ENCODE measurements at places on chromosomes 6 and 20. TPM values are rescaled to one million over a fixed set of nuclear protein-coding genes. Genes with fewer than 3 reads are reported as not detected.

GRCh38 chr20:1185790-1186334 lies 1.1 kb upstream of the TMEM74B start:
- peaks cover 10% of the 10 kb centered on the region for H3K4me1 ChIP-seq
- peaks cover 47% of the 10 kb centered on the region for H3K27me3 ChIP-seq
- peak; percentile 57 for DNase-seq
- H3K4me3 ChIP-seq, result peak overlapping the region; percentile 56
- H3K27ac ChIP-seq, result no peak overlapping the region

GRCh38 chr6:34143884-34144580 lies 1.9 kb downstream of the GRM4 start:
- H3K4me3 ChIP-seq, result no peak overlapping the region
- peaks cover 70% of the 10 kb centered on the region for H3K27me3 ChIP-seq
- H3K36me3 ChIP-seq, result no peaks in the 10 kb centered on the region
- no peak overlapping the region for H3K27ac ChIP-seq
- H3K4me1 ChIP-seq, result peaks cover 12% of the 10 kb centered on the region

GRCh38 chr6:87225511-87225910 lies 70.1 kb downstream of the ZNF292 start:
- no peak for DNase-seq
- H3K27ac ChIP-seq, result no peak overlapping the region
- H3K27me3 ChIP-seq, result no peaks in the 10 kb centered on the region

- H3K4me1 ChIP-seq, result no peaks in the 10 kb centered on the region
- H3K36me3 ChIP-seq, result no peaks in the 10 kb centered on the region
- H3K27me3 ChIP-seq, result no peaks in the 10 kb centered on the region
- H3K4me3 ChIP-seq, result no peak overlapping the region
These were observed 42.0 kb downstream of the RNF217 start for GRCh38 chr6:125004198-125004597.

The CUTA gene
- 243 TPM for total RNA-seq

- no peak overlapping the region for H3K27ac ChIP-seq
- no peaks in the 10 kb centered on the region for H3K27me3 ChIP-seq
- H3K36me3 ChIP-seq, result no peaks in the 10 kb centered on the region
These were observed 74.7 kb downstream of the PTCHD4 start for GRCh38 chr6:48036316-48036715.

- DNase-seq, result no peak
- no peak overlapping the region for H3K27ac ChIP-seq
- H3K36me3 ChIP-seq, result no peaks in the 10 kb centered on the region
- no peaks in the 10 kb centered on the region for H3K4me1 ChIP-seq
These were observed 628.2 kb downstream of the CDH26 start for GRCh38 chr20:60586269-60587050.

- peak overlapping the region; percentile 97 for H3K4me3 ChIP-seq
- peaks cover 45% of the 10 kb centered on the region for H3K36me3 ChIP-seq
- H3K4me1 ChIP-seq, result peaks cover 52% of the 10 kb centered on the region
- no peak for DNase-seq
- peak overlapping the region; percentile 86 for H3K27ac ChIP-seq
These were observed 664 bp downstream of the BTN3A3 start for GRCh38 chr6:26440977-26441358.

GRCh38 chr6:148776321-148777308 lies 29.8 kb downstream of the UST start:
- no peak overlapping the region for H3K4me3 ChIP-seq
- peaks cover 5% of the 10 kb centered on the region for H3K27me3 ChIP-seq
- peaks cover 12% of the 10 kb centered on the region for H3K4me1 ChIP-seq
- DNase-seq, result no peak
- H3K36me3 ChIP-seq, result no peaks in the 10 kb centered on the region
- no peak overlapping the region for H3K27ac ChIP-seq

DNA sequence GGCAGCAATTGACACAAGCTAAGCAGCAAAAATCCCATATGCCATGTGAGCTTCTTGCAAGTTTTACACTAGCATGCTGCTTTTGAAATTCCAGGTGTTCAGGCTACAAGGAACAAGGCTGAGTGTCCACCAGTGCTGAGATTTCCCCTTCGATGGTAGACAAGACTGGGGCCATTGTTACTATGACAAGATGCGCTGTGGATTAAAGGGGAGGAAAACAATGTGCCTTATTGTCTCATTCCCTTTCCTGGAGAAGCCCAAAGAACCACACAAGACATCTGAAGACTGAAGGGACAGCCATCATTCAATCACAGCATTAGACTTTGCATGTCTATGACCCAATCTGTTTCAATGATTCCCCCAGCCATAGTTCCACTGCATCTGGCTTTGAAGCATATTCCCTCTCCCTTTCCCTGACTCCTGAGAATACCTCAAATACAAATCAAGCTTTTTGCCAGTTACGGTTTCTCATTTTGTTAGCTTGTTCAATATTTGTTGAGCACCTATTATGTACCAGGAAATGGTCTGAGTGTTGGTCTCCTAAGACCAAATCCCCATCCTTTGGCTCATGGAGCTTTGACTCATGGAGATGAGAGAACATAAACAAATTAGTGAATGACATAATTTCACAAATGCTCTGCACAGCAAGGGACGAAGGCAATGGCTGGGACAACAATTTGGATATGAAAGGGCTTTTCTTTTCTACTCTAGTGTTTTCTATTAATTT lies 23.4 kb upstream of the SCGN start:
- H3K27me3 ChIP-seq, result peaks cover 7% of the 10 kb centered on the region
- H3K36me3 ChIP-seq, result no peaks in the 10 kb centered on the region
- no peak overlapping the region for H3K4me3 ChIP-seq
- no peak overlapping the region for H3K27ac ChIP-seq
- no peaks in the 10 kb centered on the region for H3K4me1 ChIP-seq

The TREML2 gene
- total RNA-seq, result 21.5 TPM

DNA sequence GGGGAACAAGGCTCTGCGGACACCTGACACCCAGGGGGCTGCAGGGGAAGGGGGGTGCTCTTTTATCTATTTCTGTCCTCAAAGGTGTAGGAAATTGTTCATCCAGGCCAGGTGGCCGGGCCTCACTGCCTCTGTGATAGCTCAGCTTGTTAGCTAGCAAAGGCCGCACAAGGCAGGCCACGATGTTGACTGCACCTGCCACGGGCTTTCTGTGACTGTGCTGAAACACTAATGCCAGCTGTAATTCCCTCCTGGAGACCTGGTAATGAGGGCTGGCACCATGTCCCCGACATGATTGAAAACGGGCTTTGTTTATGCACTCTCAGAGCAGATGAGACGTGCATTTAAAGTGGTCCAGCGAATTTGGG lies 61.4 kb upstream of the APCDD1L start:
- H3K4me1 ChIP-seq, result no peaks in the 10 kb centered on the region
- no peak overlapping the region for H3K27ac ChIP-seq
- H3K27me3 ChIP-seq, result peaks cover 2% of the 10 kb centered on the region
- H3K36me3 ChIP-seq, result no peaks in the 10 kb centered on the region

DNA sequence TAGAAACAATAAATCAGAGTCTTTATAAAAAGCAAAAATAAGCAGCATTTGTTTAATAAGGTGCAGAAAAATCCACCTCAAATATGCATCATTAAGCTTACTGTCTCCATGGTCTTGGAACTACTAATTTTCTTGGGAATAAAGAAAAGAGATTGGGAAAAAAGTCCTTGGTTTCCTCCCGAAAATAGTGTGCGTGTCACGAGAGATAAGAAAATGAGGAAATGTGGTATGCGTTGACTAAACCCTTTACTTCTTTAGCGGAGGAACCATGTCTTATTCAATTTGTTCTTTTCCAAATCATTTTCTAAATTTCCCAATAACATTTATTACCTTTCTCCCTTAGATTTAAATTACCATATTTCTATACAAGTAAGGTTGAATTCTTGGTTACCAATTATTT lies 54.1 kb upstream of the HBS1L start:
- H3K4me3 ChIP-seq, result no peak overlapping the region
- no peak for DNase-seq
- no peaks in the 10 kb centered on the region for H3K27me3 ChIP-seq

DNA sequence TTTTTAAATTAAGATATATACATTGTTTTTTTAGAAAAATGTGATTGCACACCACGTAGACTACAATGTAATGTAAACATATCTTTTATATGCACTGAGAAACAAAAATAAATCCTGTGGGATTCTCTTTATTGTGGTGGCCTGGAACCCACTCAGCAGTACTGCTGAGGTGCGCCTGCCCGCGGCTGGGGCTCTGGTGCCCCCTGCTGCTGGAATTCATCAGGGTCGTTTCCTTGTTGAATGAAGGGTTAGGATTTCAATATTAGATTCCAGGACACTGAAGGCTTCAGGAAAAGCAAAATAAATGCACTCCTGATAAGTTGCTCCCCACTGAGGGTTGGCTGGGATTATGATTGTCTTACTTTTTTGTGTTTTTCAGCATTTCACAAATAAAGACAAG lies 175.8 kb upstream of the GGTLC1 start:
- peak; percentile 41 for DNase-seq
- H3K4me1 ChIP-seq, result no peaks in the 10 kb centered on the region
- H3K36me3 ChIP-seq, result no peaks in the 10 kb centered on the region
- no peak overlapping the region for H3K27ac ChIP-seq

DNA sequence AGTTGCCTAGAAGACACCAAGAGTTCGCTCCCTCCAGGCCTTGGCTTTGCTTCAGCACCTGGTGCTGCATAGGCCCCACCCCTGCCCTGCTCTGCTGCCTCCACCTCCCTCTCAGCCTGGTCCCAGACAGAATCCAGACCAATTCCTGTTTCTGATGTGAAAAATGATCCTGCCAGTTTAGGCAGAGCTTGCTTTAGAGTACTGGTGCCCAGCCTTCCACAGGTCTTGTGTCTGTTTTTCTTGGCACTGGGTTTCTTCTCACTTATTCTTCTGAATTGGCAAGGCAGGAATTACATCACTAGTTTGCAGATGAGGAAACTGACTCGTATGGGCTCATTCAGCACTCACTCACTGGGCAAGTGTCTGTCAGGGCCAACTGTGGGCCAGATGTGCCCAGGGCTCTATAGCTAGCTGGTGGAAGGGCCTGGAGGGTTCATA lies 53.0 kb downstream of the HLA-A start:
- H3K27ac ChIP-seq, result no peak overlapping the region
- H3K4me1 ChIP-seq, result no peaks in the 10 kb centered on the region
- H3K27me3 ChIP-seq, result peaks cover 27% of the 10 kb centered on the region
- no peak overlapping the region for H3K4me3 ChIP-seq
- no peak for DNase-seq

DNA sequence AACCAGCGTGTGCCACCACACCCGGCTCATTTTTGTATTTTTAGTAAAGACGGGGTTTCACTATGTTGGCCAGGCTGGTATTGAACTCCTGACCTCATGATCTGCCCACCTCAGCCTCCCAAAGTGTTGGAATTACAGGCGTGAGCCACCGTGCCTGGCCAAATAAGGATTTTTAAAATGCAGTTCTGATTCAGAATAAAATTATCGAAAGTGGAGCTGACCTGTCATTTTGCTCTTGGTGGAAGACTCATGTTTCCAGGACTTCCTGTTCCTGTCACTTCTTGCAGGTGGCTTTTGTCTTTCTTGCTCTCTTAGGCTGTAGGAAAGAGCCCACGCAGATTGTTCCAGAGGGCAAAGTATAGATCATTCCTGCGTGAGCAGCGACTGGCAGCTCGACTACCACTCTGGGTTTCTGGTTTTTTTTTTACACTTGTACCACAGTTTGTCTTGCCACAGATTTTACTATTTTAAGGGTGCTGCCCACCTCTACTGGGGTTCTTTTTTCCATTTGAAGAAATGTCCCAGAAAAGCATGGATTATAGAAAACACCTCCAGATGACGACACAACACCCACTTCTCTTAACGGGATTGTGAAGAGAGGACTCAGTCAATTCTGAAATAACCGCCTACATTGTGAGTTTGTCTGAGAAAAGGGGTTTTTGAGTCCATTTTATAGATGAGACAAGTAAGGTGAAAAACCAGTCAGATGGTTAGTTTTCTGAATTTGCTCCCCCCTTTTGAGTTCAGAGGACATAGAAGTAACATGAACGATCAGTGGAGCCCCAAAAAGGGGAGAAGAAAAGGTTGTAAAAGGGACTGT lies 7.5 kb downstream of the JARID2 start:
- H3K4me3 ChIP-seq, result peak overlapping the region; percentile 99
- H3K27ac ChIP-seq, result peak overlapping the region; percentile 100
- no peaks in the 10 kb centered on the region for H3K27me3 ChIP-seq
- no peak for DNase-seq

DNA sequence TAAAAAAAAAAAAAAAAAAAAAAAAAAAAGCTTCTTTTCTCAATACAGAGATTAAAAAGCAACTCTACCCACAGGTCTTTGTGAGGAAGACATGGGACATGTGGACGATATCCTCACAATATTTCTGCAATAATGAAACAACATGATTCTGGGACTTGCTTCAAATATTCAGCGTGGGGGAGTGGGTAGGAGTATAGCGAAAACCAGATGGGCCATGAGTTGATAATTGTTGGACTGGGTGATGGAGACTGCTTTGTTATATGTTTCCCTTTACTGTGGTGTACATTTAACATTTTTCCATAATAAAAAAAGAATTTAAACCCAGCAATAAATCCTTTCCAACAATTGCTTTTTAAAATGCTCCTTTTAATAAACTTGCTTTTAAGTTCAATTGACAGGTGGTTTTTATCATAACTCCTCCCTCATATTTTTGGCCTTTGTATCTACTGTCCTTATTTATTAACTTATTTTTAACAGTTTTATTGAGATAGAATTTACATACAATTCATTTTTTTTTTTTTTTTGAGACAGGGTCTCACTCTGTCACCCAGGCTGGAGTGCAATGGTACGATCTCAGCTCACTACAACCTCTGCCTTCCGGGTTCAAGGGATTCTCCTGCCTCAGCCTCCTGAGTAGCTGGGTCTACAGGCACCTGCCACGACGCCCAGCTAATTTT lies 40.4 kb upstream of the ARFGEF2 start:
- H3K36me3 ChIP-seq, result no peaks in the 10 kb centered on the region
- H3K4me3 ChIP-seq, result no peak overlapping the region
- no peak for DNase-seq
- no peaks in the 10 kb centered on the region for H3K4me1 ChIP-seq
- no peak overlapping the region for H3K27ac ChIP-seq
- no peaks in the 10 kb centered on the region for H3K27me3 ChIP-seq

- peaks cover under 1% of the 10 kb centered on the region for H3K27me3 ChIP-seq
- peak overlapping the region; percentile 7 for H3K4me3 ChIP-seq
- peaks cover 9% of the 10 kb centered on the region for H3K36me3 ChIP-seq
- peak overlapping the region; percentile 78 for H3K27ac ChIP-seq
- peaks cover 39% of the 10 kb centered on the region for H3K4me1 ChIP-seq
These were observed 7.1 kb downstream of the VNN2 start for GRCh38 chr6:132750455-132751248.

GRCh38 chr6:33313105-33313708 lies 671 bp downstream of the TAPBP start:
- peak overlapping the region; percentile 91 for H3K27ac ChIP-seq
- peaks cover 60% of the 10 kb centered on the region for H3K36me3 ChIP-seq
- peaks cover 65% of the 10 kb centered on the region for H3K4me1 ChIP-seq

GRCh38 chr6:126041516-126041915 lies 55.2 kb downstream of the TRMT11 start:
- no peak overlapping the region for H3K27ac ChIP-seq
- H3K4me3 ChIP-seq, result no peak overlapping the region
- H3K27me3 ChIP-seq, result no peaks in the 10 kb centered on the region
- DNase-seq, result no peak
- H3K4me1 ChIP-seq, result peaks cover 9% of the 10 kb centered on the region

The RMND1 gene
- 18.7 TPM for total RNA-seq

The UCKL1 gene
- 36.6 TPM for total RNA-seq

Data from activated CD4-positive, alpha-beta memory T cell treated with anti-CD3 and anti-CD28 coated beads, Interleukin-2, amount 10 ng/mL, durations not matched to agents 7 days and 5 days (primary cell).